ENCODE measurements at places on chromosomes 13 and 19. TPM values are rescaled to one million over a fixed set of nuclear protein-coding genes. Genes with fewer than 3 reads are reported as not detected.
A peak's percentile ranks its signal among the peaks of the same experiment; 100 is the strongest.

Gene GNA15
- 2.3 TPM for total RNA-seq

Gene PTGIR
- total RNA-seq, result 0.48 TPM

Gene NPHS1
- 0.68 TPM for total RNA-seq

Gene MATK
- total RNA-seq, result 1.2 TPM

DNA sequence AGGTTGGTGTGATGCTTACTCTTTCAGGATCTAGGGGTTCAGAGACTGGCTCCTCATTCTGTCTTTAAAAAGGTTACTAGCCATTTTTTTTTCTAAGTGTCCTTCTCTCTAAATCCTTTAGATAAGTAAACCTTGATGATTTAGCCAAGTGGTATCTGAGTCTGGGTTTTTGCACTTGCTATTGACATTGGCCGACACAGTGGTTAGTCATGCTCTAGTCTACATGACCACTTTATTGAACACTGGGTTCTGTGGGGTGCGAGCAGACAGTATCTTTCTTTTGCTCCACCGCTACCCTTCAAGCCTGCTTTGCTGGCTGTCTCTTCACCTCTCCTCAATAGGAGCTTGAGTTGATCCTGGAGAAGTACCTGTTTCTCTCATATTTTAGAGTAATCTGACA is 6.2 kb upstream of the NUP58 start:
- DNase-seq, result no peak

- peak; percentile 56 for DNase-seq
Observed at GRCh38 chr13:26557393-26558073, at the start of gene WASF3. WASF3 (plus strand) TSS chr13:26557683; CDS start chr13:26642271, 84,588 bp downstream.

- DNase-seq, result peak; percentile 43
Observed at GRCh38 chr13:20566468-20566897, 474 bp upstream of the IFT88 start.

- no peak for DNase-seq
Observed at GRCh38 chr13:25585000-25585399, 213.2 kb downstream of the ATP8A2 start.

GRCh38 chr19:3721887-3722442 is 13.8 kb downstream of the TJP3 start:
- no peak for DNase-seq

- peak; percentile 76 for DNase-seq
Observed at GRCh38 chr19:19591133-19591825, 27.2 kb downstream of the PBX4 start.

Measured in kidney epithelial cell (primary cell).